ENCODE measurements at places on chromosomes 5 and 9.

DNA sequence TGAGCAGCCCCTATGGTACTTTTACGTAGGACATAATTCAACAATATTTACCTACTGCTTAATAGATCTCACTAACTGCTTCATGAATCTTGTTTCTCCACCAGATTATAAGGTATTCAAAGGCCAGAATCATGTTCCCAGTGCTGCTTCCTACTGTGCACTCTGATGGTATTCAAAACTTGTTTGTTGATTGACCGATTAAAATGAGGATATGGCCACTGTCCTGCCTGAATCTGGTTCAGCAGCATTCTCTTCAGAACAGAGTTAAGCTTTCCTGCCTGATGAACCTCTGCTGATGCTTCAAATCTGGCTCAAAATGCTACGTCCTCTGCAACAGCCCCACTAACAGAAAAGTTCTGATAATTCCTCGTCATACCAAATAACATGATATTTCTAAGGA lies 150.7 kb upstream of the ZNF462 start:
- no peak for DNase-seq

DNA sequence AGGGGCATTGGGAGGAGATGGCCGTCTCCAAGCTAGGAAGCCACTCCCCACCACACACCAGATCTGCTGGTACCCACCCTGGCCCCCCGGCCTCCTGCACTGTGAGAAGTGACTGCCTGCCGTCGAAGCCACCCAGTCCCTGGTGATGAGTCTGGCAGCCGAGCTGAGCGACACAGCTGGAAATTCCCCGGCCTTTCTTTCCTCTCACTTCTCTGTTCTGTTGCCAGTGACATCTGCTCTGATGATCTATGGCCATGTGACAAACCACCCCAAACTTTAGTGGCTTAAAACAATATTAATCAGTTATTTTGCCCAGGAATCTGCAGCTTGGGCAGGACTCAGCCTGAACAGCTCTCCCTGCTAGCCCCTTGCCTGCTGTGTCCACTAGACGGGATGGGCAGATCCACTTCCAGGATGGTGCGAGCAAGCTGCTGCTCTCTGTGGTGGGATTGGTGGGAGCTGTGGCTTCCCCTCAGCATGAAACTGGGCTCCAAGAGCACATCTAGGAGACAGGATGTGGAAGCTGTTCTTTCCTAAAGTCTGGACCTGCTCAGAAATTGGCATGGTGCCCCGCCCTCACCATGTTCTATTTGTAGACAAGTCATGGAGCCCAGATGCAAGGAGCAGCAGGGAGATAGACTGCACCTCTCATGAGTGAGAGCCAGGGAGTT lies 211.2 kb downstream of the GADD45G start:
- no peak for DNase-seq

GRCh38 chr5:134136771-134137170 lies 22.3 kb downstream of the TCF7 start:
- DNase-seq, result no peak

GRCh38 chr5:103041071-103041676 lies 78.8 kb downstream of the GIN1 start:
- no peak for DNase-seq

DNA sequence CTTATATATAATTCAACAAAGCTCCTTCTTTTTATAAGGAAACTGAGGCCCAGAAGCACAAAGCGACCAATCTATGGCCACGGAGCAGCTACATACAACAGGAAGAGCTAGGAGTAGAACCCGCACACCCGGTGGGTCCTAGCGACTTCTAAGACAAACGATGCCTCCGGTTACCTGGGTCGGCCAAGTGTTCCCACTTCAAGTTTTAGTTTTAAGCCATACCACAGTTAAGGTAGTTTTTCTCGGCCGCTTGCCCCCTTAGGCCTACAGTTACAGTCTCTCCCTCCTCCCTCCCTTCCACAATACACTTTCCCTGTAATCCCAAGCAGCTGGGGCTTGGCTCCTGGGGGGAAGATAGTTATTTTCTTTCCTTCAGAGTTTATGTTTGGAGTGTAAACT lies 533 bp downstream of the SREK1IP1 start:
- no peak for DNase-seq

DNA sequence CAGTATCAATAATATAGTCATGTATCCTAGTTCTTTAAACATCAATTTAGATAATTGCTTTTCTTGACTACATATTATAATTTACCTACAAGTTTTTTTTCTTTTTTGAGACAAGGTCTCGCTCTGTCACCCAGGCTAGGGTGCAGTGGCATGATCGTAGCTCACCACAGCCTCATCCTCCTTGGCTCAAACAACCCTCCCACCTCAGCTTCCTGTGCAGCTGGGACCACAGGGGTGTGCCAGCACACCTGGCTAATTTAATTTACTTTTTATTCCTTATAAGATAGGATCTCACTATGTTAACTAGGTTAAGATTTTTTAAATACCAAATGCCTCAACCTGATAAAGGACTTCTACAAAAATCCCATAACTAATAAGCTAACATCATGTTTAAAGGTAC lies 21.1 kb downstream of the UIMC1 start:
- no peak for DNase-seq

- no peak for DNase-seq
Measured at GRCh38 chr5:1300581-1301083, 5.8 kb upstream of the TERT start.

DNA sequence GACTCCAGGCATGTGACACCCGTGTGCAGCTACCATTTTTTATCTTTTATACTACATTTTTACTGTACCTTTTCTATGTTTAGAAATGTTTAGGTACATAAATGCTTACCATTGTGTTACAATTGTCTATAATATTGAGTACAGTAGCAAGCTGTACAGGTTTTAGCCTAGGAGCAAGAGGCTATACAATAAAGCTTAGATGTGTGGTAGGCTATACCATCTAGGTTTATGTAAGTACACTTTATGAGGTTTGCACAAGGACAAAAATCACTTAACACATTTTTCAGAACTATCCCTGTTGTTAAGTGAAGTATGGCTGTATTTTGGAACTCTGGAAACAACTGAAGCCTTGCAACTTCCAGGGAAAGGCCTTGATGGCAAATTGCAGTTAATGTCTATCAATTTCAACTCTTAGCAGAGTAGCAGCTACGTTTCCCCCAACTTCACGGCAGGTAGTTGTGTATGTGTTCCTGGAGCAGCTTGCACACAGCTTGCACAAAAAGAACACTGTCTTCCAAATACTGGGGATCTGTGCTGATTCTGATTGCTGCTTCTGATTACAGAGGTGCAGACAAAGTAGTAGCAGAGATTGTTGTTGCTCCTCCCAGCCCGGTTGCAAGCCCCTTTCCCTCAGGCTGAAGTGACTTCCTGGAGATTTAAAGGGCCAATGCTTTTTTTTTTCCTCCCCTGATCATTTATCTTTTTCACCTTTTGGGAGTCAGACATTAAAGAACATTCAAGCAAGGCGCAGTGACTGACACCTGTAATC lies 30.0 kb downstream of the SIL1 start:
- no peak for DNase-seq

GRCh38 chr9:2191609-2191972 lies 176.4 kb downstream of the SMARCA2 start:
- no peak for DNase-seq

GRCh38 chr5:100693481-100693880 lies 158.3 kb downstream of the FAM174A start:
- no peak for DNase-seq

DNA sequence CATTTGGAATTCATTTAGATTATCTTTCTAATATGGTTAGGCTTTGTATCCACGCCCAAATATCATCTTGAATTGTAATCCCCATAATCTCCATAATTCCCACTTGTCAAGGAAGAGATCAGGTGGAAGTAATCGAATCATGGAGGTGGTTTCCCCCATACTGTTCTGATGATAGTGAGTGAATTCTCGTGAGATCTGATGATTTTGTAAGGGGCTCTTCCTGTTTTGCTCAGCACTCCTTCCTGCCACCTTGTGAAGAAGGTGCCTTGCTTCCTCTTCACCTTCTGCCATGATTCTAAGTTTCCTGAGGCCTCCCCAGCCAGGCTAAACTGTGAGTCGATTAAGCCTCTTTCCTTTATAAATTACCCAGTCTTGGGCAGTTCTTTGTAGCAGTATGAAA lies 527.5 kb upstream of the ARRDC3 start:
- no peak for DNase-seq

- peak; percentile 68 for DNase-seq
Measured at GRCh38 chr9:96619491-96620180, at the start of gene CDC14B. CDC14B (minus strand) TSS chr9:96619843; CDS start chr9:96619378, 465 bp downstream.

DNA sequence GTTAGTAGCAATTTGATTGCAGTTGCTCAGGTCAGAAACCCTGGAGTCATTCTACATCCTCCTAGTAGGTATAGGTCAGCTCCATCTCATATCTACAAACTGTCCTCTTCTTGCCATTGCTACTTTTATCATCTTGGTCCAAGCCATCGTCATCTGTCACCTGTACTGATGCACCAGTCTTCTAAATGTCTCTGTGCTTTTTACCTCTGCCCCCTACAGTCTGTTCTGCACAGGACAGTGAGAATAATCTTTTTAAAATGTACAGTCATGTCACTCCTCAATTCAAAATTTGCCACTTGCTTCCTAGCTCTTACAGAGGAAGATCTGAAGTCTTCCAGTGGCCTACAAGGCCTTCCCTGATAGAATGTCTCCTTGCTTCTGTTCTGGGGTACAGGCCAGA lies 6.8 kb downstream of the NNT start:
- no peak for DNase-seq

DNA sequence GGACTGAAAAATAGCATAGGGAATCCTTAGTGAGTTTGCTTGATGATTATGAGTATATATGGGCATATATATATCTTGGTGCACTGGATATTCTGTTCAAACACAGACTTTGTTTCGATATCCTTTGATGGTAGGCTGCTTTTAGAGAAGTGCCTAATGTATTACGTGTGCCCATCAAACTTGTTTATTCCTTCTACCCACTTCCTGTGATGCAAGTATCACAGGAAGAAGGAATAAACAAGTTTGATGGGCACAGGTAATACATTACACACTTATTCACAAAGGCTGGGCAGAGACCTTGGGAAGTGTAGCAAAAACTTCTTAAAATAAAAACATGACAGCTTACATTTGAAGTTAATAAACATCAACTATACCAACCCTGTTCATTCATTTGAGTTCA lies 364.2 kb downstream of the CHSY3 start:
- DNase-seq, result no peak

DNA sequence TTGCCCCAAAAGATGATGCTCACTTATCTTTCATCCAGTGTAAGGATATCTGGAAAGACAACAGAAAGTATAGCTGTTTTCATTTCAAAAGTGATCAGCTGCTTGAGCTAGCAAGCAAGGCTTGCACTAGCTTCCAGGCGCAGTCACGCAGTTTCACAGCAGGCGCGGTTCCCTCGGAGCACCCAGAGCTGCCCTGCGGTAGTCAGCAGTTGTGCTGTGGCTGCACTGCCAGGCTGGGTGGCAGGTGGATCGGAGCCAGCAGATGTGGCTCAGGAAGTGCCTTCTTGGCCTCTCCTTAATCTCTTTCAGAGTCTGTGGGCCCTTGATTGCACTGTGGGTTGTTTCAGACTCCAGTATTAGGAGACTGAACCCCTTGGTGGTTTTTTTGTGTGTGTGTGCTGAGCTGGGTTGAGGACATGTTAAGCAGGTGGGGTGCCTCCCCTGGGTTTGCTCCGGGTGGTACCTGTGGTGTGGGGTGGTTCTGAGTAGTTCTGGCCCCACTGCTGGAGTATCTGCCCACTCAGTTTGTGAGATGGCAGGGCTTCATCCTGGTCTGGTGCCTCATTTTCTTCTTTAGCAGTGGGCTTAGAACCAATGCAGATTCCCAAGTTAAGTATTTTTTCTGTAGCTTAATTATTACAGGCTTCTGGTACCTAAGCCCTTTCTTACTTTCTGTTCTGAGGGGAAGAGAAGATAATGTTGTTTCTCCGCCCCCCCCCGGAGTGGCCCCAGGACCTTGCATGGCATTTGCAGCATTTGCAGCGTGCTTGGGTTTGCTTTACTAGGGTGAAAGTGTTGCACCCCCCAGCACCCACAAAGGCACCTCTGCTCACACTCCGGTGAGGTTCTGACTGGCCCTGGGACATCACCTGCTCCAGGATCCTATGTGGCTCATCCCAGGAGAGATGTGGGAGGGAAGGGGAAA lies 16.4 kb downstream of the TENT4A start:
- no peak for DNase-seq

DNA sequence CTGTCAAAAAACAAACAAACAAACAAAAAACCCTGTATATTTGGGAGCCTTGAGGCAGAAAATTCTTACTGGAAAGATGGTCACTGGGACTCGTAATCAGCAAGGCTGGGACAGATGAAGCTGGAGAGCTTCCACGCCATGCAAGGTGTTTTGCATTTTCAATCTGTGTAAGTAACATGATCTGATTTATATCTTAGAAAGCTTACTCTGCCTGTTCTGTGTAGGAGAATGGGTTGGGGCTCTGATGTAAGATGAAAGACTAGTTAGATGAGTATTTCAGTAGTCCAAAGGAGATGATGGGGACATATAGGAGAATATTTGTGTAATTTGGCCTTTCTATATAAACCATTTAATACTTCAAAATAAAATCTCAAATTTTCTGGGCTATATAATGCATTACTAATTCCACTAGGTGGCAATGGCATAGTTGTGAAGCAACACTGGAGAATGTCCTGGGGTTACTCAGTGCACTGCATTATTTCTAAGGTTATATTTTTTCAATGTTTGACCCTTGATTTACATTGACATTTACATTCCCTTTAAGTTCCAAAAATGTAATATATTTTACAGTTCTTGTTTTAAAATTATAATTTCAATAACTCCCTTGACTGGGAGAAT lies 21.9 kb upstream of the FSD1L start:
- DNase-seq, result no peak

DNA sequence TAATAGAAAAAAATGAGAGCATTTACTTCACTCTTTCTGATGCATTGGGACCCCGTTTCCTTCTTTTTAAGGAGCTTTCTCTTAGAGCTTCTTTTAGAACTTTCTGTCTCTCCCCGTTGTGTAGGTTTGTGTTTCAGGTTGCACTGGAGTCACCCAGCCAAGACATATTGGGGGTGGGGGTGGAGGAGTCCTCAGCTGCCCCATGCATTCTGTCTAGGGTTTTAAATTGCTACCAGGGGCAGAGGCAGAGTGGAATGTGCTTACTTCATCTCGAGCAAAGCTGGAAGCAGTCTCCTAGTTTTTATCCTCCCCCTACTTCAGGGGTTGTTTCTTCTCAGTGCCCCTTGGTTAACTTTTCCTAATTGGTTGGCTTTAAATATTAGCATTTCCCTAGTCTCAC lies 9.4 kb downstream of the OR2K2 start:
- no peak for DNase-seq

- DNase-seq, result no peak
Measured at GRCh38 chr5:160452795-160453194, 31.1 kb downstream of the PTTG1 start.

GRCh38 chr5:118126159-118126558 lies 862.2 kb downstream of the DTWD2 start:
- no peak for DNase-seq
